ENCODE measurements at places on chromosomes 1 and 21.

DNA sequence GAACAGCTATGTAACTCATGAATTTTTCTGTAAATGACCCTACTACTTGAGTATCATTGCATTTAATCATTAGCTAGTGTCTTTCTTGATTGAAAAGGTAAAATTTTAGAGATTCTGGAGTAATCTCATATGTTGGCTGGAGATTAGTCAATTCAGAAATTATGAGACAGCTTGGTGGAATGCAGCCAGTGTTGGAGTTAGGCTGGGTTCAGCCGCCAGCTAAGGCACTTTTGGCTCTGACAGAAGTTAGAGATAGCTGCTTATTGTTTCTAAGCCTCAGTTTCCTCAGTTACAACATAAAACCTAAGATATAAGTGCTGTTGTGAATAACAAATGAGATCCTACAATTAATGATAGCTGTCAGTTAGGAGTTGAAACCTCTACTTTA lies 49.4 kb downstream of the TBCE start:
- DNase-seq, result no peak

- no peak for DNase-seq
Measured at GRCh38 chr1:24558902-24559791, 3.3 kb downstream of the NCMAP start.

DNA sequence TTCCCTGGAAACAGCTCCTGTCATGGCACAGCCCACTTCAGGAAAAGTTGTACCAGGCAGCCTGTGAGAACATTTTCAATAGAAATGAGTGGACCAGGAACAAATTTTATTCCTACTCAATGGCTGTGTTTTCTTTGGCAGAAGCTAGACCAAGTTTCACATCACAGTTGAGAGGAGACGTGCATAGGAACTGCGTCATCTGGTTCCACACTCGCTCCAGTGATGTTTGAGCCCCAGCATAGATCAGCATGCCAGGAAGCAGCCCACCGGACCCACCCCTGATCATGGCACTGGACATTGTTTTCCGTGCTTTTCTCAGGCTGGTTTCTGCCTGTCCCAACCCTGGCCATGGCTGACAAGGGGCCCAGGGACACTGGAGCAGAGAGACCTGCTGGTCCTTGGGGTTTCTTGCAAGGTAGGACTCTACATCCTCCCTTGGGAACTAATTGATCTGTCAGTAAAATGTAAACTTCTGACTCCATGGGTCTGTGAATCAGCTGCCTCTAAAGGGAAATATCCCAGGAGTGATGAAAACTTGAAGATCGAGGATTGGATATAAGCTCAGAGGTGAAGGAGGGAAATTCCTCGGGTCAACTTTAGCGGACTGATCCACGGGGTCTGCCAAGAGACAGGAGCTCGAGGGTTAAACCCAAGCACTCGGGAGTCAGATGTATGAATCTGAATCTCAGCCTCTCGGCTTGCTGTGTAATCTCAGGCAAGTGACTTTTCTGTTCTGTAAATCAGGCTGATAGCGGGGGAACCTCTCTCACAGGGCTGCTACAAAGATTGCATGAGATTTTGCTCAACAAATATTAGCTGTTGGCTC lies 35.7 kb downstream of the NEK2 start:
- DNase-seq, result no peak

DNA sequence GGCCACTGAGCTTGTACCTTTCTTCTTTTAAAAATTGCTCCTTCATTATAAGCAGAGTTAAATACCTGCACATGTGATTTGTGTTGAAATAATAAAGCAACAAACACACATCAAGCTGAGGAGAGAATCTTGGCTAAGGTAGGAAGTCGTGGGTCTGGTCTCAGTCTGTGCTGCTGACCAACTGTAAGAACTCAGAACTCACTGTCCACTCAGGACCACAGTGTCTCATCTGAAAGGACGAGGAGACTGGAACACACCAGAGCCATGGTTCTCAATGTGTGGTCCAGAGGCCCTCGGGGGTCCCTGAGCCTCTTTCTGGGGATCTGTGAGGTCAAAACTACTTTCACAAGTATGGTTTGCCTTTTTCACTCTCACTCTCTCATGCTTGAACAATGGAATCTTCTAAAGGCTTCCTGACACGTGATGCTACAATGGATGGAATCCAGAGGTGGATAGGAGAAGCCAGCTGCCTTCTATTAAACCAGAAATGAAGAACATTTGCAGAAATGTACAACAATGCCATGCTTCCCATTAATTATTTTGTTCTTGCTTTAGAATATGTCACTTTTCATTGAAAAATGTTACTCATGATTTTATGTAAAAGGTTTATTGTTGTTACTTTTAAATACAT lies 17.3 kb upstream of the ETS2 start:
- DNase-seq, result no peak

DNA sequence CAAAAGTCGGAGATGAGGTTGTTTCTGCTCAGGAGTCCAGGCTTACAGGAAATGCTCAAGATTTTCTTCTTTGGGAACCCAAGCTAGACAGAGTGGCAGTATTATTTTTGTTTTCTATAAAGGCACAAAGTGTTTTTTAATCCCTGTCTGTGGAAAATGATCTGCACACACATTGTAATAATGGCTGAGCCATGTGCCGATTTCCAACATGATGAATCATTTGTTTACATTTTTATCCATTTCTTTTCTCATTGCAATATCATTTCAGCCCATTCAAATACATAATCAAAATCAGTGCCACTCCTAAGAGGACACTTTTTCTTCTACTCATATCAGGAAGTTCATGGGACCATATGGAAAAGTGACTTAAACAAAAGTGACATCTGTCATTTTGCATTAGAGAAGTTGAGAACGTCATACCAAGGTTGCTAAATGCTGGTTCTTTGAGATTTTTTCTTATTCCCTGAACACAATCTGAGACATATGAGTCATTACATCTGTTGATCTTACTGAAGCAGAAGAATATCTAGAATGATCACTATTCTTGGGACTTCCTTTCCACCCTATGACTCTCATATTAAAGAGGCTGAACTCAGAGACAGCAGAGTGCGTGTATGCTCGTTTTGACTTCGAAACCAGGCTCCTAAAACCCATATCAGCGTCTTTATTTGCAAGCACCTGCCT lies 44.9 kb downstream of the ACTA1 start:
- DNase-seq, result no peak

DNA sequence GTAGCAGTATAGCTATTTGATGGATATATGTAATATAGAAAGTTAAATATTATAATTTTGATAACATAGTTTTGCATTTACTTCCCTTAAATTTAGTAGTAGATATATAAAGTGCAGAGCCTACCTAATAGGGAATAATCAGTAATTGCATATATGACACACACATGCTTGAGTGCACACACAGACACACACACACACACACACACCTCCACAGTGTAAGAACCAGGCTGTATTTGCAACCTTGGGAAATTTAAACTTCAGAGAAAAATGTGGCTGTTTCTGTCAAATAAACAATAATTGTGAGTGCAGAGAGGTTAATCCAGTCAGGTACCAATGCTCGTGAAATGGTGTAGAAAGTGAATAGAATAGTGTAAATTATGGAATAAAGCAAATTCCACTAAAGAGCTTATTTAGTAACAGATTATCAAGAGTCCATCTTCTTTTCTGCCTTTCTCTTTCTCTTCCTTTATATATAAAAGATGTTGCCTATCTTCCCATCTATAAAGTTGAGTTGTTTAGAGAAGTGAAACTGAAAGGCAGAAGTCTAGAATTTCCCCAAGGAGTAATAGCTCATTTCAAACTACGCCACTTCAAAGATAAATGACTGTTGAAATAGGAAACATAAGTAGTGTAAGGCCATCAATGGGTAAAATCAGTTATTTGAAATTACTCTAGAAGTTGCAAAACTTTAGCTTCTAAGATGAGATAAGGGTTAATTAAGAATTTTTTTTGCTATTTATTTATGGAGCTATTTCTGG lies 273.7 kb downstream of the SRGAP2C start:
- DNase-seq, result no peak

- DNase-seq, result no peak
Measured at GRCh38 chr1:226302731-226303130, 6.2 kb downstream of the LIN9 start.
